ENCODE measurements at places on chromosomes 3 and 15.

DNA sequence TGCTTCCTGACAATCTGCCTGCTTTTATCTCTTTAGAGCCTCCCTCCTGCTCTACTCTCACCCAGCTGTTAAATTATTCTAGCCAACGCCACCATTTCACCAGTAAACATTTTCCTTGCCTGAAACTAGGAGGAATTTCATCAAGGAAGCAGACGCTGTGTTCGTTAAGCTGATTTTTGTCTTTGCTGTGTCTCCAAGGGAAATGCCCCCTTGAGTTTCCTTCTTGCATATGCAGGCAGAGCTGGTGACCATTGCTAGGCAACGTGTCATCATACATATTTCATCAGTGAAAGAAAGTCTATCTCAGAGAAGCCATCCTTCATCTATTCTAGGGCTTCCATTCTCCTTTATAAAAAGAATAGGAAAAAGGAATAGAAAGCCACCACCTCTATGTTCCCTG, 87.0 kb upstream of the ST8SIA2 start:
- no peak for DNase-seq

DNA sequence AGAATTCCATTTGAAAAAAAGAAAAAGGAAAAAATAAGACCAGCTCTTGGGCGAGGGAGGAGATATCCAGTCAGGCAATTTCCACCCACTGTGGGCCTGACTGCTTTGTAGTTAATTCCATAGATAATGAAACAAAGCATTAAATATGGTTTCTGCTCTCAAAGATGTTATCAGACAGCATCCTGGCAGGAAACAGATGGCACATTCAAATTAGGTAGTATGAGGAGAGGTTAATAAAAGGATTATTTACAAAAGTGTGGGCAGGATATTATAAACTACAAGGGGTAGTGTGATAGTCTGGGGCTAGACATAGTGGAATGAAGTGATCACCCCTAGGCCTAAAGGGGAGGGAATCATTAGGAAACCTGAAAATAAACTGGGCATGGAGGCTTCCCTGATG, 193.2 kb downstream of the CLSTN2 start:
- DNase-seq: no peak

- no peak for DNase-seq
Measured at GRCh38 chr15:79089331-79089889, 1.2 kb downstream of the RASGRF1 start.

DNA sequence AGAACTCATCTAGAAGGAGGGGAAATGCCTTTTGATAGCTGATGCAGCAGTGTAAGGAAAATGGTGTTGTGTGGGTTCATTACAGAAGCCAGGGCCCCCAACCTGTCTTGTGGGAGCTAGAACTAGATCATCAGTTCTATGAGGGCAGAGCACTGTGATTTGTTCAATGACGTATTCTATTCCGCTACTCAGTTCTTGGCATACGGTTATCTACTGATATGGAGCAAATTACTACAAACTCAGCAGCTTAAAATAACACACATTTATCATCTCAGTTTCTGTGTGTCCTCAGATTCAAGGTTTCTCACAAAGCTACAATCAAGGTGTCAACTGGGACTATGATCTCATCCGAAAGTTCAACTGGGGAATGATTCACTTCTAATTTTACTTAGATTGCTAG, 250.5 kb downstream of the FEZF2 start:
- no peak for DNase-seq

DNA sequence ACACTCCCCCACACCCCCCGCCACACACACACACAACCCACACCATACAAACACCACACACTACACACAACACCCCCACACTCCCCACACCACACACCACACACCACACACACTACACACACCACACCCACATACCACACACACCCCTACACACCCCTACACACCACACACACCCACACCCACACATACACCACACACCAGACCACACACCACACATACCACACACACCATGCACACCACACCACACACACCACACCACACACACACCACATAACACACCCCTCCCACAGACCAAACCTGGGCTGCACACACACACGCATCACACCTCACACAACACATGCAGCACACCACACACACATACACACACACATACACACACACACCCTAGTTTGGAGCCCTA, 1.8 kb upstream of the RASGRF1 start:
- no peak for DNase-seq

DNA sequence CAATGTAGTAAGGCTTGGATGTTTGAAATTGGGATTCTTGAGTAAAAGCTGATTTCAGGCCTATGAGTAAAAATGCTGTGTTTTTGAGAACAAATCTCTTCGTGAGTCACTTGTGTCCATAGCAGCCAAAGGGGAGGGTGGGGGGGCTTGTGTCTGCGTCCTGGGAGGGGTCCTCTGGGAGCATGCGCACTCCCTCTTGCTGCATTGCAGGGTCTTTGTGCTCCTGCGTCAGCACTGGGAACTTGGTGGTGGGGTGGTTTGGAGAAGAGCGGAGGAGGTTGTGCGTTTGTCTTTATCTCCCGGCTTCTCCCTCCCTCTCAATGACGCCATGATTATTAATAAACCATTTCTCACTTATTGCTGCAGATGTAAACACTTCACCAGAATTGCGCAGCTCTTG, 75.9 kb upstream of the NDN start:
- no peak for DNase-seq

DNA sequence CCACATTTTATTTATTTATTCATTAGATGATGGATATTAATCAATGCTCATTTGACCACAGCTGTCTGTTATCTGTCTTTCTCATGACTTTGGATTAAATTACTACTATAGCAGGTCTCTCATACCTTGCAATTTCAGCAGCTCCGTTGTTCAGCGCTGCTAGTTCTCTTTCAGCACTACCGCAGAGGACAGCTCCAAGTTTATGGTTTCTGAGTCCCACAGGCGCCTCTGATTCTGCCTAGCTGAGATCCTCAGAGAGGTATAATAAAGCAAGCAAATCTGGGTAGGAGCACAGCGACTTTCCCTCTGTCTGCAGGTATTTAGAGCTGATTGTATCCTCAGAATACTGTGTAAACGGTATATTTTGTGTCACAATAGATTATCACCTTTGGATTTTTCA, 204.9 kb downstream of the CNTN4 start:
- no peak for DNase-seq

DNA sequence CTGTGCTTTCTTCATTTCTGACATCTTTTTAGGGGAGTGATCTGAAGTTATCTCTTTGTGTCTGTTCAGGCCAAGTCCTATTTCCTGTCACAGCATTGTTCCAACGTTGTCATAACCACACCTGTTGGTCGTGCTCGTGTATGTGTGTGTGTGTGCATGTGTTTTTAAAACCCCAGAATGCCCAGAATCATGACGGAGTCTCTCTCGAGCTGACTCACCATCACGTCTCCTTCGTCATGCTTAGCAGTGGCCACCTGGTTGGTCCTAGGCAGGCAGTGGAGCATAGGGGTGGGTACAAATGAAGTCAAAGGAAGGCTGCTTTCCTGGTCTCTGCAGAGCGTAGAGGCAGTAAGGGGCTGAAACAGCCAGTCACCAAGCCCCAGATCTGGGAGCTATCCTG, 126.8 kb upstream of the ABHD17C start:
- DNase-seq: no peak

GRCh38 chr15:45182996-45183395, 4.8 kb downstream of the SHF start:
- DNase-seq: no peak

DNA sequence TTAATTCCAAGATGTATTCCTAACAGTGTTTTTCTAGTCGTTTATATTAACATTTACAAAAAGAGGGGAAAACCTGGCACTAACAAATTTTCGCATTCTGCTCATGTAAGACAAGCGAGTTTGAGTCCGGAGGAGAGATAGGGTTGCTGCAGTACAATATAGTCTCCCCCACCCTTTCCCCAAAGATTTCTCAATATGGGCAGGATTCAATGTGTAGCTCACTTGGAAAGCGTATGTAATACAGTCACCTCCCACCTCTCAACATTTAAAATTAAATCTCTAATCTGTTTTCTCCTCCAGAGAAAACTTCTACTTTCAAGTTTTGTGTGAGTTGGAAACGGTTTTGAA, 57.9 kb downstream of the CMSS1 start:
- DNase-seq: no peak

DNA sequence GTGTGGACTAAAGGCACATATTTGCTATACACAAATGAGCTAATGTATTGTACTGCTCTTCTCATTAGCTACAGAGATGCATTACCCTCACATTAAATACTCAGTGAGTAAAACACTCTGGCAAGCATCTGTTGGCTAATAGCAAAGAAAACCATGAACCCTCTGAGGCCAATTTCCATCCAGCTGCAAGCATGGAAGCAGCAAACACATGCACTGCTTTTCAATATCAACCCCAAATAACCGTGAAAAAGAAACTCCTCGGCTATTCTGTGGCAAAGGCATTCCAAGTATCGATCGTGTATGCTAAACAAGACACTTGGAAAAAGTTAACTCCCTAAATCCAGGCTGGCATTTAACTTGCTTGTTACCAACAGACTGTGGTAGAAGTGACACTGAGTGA, 67.0 kb downstream of the PEAK1 start:
- no peak for DNase-seq

GRCh38 chr15:65783872-65784271, 8.2 kb downstream of the DENND4A start:
- DNase-seq: no peak

GRCh38 chr3:182802413-182803390, 9.4 kb downstream of the ATP11B start:
- DNase-seq: no peak
